ENCODE measurements at places on chromosomes 12 and 14.

DNA sequence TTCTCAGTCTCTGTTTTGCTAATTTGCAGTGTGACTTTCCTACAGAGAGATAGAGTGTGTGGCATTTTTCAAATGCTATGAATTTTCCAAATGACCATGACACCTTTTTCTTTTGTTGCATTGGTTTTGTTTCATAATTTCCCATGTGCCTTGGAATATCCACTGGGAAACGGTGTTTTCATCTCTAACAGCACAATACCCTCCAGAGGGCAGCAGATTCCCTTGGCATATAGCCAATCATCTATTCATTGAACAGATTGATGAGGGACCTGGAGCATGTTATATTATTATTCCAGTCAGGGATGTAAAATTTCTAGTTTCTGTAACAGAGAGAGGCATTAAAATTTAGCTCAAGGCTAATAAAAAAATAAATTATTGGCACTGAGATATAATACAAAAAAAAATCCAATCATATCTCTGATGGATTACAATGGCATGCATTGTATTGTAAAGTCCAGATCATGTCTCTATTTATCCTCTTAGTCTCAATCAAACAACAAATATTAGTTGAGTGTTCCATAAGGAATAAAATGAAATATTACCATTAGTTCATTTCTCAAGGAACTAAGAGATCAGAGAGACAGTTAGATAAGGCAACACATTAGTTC, 29.6 kb upstream of the NTN4 start:
- DNase-seq = peak; percentile 42

DNA sequence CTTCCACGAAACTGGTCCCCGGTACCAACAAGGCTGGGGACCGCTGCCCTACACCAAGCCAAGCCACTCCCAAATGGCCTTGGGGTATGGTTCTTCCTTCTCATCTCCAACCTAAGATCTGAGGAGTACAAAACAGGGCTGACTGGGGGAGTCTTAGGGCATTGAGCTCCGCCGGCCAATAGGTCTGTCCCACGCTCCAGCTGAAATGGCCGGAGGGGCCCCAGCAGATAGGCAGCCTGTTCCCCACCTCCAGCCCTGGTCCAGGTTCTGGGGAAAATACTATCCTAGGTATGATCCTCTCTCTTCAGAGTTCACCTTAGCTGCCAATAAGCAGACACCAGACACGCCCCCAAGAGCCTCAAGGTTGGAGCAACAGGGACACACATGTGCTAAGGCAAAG, 90.2 kb downstream of the ACTN1 start:
- DNase-seq = no peak

GRCh38 chr14:59904184-59904583, 15.8 kb upstream of the LRRC9 start:
- no peak for DNase-seq

DNA sequence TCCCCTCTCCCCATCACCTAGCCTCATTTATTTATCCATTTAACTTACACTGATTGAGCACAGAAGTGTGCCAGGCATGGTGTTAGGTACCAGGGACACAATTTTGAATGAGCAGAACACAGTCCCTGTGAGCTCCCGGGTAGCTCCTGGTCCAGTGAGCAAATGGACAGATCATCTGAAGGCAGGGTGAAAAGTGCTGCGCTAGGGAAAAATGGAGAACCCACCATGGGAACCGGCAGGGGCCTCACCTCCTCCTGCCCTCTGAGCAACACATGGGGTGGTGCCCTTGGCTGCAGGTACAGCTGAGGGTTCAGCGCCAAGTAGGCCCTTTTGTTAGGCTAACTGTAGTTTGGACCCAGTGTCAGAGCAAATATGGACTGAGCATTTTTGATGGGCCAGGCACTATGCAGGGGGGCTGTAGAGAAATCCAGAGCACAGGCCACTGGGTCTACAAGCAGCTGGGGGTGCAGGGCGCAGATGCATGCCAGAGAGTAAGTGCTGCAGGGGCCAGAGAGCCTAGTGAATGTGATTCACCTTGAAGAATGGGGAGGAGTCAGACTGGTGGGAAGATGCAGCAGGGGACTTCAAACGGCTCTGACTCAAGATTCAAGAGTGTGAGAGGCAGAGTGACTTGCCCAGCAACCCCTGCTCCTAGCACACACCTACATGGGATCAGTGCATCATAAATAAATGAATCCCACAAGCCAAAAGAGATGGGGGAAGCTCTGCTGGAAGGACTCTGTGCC, 28.2 kb downstream of the LTBP2 start:
- no peak for DNase-seq

DNA sequence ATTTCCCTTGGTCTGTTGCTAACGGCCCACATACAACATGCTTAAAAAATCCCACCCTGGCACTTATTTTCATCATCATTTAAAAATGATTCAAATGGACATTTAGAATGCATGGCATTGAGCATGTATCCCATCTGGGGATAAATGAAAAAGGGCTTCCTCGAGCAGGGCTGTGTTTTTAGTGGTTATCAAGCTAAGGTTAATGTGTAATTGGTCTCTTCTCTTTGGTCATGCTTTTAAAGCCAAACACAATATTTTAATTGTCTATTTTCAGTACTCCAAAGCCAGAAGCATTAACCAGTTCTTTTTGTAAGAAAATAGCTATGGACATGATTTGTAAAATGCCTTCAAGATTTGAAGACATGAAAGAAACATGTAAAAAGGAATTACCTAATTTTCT, 1.9 kb upstream of the TRHDE start:
- DNase-seq = no peak

DNA sequence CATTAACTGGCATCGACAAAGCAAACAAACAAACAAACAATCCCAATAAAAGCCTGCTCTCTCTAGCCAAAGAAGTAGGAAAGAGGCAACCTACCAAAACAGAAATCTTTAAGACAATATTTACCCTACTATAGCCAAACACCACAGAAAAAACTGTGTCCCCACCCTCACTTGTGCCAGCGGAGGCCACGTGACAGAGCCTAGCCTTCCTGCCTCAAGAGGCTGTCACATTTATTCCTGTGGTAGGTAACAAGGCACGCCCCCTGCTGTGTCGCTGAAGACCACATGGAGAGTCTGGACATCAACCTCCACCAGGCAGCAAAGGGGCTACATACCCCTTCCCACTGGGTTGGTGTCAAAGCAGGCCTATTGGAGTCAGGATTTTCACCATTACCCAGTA, 148.1 kb downstream of the LMNTD1 start:
- DNase-seq = no peak

DNA sequence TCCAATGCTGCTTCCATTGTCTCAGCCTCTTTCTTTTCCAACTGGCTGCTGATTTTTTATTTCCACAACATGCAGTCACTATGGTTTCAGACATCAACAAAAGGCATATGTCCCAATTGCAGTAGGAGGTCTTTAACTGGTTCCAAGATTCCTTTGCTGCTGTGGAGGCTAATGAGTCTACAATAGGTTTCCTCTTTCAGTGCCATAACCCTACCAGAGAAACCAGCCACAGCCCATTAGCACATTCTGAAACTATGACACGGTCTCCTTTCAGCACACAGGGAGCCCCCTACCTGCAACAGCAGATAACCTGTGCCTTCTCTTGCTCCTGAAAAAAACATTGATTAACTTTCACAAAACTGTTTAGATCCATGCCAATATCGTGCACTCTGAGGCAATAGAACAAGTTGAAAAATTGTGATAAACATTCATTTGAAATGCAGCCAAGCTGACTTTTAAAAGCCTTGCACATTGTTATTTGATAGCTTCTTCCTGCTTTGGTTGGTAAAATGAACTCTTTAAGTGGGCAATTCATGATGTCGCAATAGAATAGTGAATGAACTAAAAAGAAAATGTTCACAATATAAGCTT, 32.4 kb downstream of the PLEKHG7 start:
- no peak for DNase-seq

- no peak for DNase-seq
These were observed 105.1 kb upstream of the DCN start for GRCh38 chr12:91287753-91288152.

DNA sequence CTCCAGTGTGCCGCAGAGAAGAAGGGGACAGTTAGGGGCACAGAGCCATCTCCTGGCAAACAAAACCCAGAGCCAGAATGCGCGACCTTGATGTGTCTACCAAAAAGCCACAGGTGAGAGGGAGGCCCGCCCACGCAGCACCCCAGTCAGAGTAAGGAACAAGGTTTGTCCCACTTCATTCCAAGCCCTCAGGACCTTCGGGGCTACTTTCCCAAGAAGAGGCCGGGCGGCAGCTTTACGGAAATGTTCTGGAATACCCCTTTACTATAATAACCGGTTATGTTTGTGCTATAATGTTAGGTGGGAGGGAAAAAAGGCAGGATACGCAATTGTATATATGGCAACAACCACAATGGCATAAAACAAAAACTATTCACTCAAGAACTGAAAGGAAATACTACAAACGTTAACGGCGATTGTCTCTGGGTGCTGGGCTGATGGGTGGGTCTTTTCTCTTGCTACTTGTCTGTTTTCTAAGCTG, 12.3 kb downstream of the CCDC88C start:
- DNase-seq = no peak

GRCh38 chr14:31950764-31951637, 126.1 kb upstream of the ARHGAP5 start:
- peak; percentile 46 for DNase-seq

DNA sequence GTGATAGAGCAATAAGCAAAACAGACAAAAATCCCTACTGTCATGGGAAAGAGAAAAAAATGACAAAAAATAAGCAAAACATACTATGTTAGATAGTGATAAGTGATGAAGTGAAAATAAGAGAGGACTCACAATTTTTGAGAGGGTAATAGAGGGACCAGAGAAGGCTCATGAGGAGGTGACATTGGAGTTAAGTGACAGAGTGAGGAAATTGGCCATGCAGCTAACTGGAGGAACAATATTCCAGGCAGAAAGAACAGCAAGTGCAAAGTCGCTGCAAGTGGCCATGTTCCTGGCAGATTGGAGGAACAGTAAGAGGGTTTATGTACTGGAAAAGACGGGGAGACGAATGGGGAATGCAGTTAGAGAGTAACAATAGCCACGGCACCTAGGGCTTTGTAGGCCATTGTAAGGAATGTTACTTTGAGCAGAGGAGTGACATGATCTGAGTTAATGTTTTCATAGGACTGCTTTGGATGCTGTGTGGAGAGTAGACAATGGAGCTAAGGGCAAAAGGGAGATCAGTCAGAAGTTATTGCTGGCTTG, 1.4 kb upstream of the SAV1 start:
- no peak for DNase-seq

GRCh38 chr14:51613416-51613815, 38.3 kb upstream of the FRMD6 start:
- no peak for DNase-seq

DNA sequence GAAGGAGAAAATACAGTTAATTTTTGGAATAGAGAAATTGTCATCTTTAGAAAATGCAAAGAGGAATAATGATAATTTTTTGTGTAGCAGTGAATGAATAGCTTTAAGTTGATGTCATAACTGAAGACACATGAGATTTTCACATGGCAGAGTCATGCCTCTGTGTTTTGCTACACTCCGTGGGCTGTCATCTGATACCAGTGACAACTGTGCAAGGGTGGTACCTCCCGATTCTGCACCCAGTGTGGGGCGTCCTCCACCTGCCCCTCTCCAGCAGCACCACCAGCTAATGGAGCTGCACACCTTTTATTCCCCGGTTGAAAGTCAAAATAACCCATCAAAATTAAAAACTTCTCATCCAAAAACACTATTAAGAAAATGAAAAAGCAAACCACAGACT, 47.2 kb downstream of the ANKRD9 start:
- DNase-seq = no peak

- no peak for DNase-seq
These were observed 68.5 kb upstream of the BEGAIN start for GRCh38 chr14:100655741-100656085.

- no peak for DNase-seq
These were observed 53.4 kb downstream of the HSD17B6 start for GRCh38 chr12:56816491-56816890.

GRCh38 chr14:94021001-94021400, 5.1 kb upstream of the OTUB2 start:
- DNase-seq = no peak

GRCh38 chr12:131056626-131057025, 102.9 kb downstream of the ADGRD1 start:
- no peak for DNase-seq

DNA sequence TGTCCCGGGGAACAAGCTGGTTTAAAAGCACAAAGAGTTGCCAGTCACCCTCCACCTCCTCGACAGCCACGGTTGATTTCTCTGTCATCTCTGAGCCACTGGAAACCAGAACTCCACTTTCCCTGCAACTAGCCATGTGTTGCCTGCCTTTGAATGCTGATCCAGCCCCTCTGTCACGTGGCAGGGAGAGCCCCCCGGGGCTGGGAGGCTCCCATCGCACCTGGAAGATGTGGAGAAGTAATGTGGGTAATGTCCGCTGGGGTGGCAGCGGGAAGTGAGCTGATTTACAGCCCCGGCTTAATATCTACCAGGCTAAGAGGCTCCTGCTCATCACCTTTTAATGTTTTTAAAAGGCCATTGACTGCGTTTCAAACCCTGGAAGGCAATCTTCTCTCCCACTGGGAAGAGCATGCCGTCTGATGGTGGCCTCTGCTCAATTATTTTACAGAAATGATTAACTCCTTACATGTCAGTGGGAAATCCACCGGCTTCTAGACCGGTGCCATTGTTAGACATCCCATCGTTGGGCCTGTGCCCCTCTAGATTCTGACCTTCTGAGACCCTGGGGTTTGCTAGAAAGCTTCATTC, 7.4 kb downstream of the PRIMA1 start:
- no peak for DNase-seq

- DNase-seq = no peak
These were observed 97.1 kb upstream of the NCOR2 start for GRCh38 chr12:124664395-124665111.

DNA sequence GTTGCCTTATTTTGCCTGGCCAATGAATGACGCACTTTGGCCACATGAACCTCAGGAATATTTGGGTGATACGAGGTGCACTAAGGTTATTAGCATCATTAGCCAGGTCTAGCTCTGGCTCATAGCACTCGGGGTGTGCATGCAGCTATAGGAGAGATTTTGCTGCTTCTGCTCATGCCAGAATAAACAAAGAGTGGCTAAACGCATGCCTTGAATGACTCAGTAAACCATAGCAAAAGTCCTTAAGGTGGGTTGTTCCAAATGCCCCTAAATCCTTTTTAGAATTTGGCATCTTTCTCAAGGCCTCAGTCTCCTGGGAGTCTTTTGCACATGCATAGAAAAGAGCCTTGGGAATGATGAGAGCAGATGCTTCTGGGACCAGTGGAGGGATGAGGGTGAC, 343.7 kb upstream of the FKBP4 start:
- DNase-seq = no peak

All from mesothelial cell of epicardium (in vitro differentiated cells).